8988T (cell line): ENCODE measurements at places on chromosomes 6 and 20.

DNA sequence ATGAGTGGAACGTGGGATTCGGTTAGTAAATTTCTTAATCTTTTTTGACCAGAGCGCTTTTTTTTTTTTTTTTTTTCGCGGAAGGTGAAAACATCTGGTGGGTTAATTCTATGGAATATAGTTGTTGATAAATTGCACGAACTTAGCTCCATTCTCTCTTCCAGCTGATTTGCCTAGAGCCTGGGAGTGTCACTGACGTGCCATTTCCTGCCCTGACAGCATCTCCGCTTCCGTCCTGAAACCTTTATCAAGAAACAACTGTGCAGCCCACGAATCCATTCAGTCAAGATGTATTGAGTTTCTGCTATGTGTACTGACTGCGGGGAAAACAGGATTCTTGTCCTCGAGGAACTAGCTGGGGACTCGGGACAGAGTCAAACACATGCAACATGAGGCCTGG lies 59.5 kb upstream of the TGM3 start:
- DNase-seq = no peak

- DNase-seq = no peak
Observed at GRCh38 chr6:1216488-1216974, 95.4 kb upstream of the FOXQ1 start.

DNA sequence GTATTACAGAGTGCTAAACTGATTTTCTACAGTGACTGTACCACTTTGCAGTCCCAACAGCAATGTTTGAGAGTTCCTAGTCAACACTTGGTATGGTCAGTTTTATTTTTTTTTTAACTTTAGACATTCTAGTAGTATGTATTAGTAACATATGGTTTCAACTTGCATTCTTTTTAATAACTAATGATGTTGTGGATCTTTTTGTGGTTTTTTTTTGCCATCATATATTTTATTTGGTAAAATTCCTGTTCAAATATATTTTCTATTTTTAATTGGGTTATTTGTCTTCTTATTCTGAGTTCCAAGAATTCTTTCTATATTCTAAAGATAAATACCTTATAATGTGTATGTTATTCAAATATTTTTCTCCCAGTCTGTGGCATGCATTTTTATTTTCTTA lies 189.4 kb upstream of the ECI2 start:
- DNase-seq = no peak

DNA sequence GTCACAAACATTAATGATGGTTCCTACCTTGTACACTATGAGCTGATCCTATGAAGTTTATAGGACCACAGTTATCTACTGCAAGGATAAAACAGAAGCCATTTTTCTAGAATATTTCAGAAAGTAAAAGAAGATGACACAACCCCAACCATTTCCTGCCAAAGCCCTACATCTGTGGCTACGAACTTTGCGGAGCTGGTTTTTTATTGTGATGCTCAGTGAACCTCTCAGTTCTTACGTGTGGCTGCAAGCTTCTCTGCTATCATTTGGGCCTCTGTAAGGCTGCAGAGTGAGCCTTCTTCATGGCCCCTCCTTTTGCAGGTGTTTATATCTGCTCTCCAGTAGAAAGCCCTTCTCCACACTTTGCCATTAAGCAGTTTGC lies 17.8 kb upstream of the TAGAP start:
- no peak for DNase-seq

DNA sequence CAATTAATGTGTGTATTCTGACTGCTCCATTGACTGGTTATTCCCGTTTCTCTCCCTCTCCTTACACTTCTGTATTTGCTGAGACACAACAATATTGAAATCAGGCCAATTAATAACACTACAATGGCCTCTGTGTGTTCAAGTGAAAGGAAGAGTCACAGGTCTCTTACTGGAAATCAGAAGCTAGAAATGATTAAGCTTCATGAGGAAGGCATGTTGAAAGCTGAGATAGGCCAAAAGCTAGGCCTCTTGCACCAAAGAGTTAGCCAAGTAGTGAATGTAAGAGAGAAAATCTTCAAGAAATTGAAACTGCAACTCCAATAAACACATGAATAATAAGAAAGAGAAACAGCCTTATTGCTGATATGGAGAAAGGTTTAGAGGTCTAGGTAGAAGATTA lies 489.5 kb upstream of the CITED2 start:
- no peak for DNase-seq

DNA sequence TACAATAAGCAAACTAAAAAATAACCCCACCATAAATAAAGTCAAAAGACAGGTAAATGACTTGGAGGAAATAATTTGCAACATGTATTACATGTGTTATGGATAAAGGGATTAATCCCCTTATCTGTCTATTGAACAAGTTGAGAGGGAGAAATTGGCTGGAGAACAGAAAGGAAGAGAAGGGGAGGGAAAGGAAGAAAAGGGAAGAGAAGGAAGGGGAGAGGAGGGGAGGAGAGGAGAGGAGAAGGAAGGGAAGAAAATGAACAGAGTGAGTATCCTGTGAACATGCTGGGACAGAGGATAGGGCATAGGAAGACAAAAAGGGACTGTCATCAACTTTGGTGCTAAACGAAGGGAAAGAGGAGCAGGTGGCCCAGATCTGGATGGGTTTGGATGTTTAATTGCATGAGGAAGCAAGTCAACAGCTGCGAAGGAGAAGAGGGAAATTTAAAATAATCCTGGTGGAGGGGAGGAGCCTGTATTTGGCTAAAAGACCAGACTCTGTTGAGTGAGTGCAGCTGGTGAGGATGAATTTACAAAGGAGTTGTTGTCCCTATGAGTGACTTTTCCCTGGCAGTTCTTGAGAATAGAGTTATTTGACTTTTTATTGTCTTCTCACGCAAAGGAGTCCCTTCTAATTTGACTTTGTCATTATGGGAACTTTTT lies 14.2 kb upstream of the SHLD1 start:
- no peak for DNase-seq
